SJCRH30 (cell line): ENCODE measurements at places on chromosomes 4 and X. TPM values are rescaled to one million over a fixed set of nuclear protein-coding genes. Genes with fewer than 3 reads are reported as not detected.

Gene GC
- not detected in 2 replicates for total RNA-seq

Gene CLNK
- not detected in 2 replicates for total RNA-seq

GRCh38 chr4:73855406-73855805 is 2.3 kb downstream of the PF4V1 start:
- no peak overlapping the region for H3K4me3 ChIP-seq
- DNase-seq = no peak
- H3K36me3 ChIP-seq = no peaks in the 10 kb centered on the region

GRCh38 chr4:108203377-108203776 is 34.6 kb upstream of the LEF1 start:
- H3K4me1 ChIP-seq = no peaks in the 10 kb centered on the region
- no peaks in the 10 kb centered on the region for H3K27me3 ChIP-seq
- H3K36me3 ChIP-seq = no peaks in the 10 kb centered on the region
- no peak overlapping the region for H3K27ac ChIP-seq

Gene C4orf36
- 0.75 TPM in 1 of 2 replicates, not detected in the other for total RNA-seq

GRCh38 chrX:40973619-40974018 is 111.6 kb upstream of the USP9X start:
- H3K36me3 ChIP-seq = no peaks in the 10 kb centered on the region
- no peaks in the 10 kb centered on the region for H3K4me1 ChIP-seq
- no peaks in the 10 kb centered on the region for H3K27me3 ChIP-seq
- H3K4me3 ChIP-seq = no peak overlapping the region

DNA sequence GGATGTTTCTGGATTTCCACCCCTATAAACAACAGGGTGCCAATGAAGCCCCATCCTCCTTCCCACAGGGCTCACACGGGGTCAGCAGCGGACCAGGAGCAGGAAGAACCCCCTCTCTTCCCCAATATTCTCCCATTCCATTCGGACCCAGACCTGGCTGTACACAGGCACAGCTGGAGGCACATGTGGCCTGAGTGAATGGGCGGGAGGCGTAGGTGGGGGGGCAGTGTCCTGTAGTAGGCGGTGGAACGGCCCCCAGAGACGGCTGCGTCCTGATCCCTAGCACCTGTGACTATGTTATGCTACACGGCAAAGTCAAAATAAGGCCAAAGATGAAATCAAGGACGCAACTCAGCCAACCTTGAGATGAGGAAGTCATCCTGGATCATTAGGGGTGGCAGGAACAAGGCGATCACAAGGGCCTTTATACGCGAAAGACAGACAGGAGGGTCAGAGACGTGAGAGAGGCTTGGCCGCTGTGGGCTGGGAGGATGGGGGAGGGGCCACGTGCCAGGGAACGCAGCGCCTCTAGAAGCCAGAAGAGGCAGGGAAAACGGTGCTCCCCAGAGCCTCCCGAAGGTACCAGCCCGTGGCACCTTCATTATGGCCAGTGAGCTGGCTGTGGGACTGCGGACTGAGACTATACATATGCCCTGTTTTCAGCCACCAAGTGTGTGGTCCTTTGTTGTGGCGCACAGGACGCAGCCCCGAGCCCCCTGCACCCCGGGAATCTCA is 75.6 kb downstream of the WFS1 start:
- peaks cover 29% of the 10 kb centered on the region for H3K27me3 ChIP-seq
- H3K4me1 ChIP-seq = no peaks in the 10 kb centered on the region
- no peak for DNase-seq
- no peak overlapping the region for H3K27ac ChIP-seq

Gene CT55
- 0.08 and 0.40 TPM in 2 replicates for total RNA-seq

DNA sequence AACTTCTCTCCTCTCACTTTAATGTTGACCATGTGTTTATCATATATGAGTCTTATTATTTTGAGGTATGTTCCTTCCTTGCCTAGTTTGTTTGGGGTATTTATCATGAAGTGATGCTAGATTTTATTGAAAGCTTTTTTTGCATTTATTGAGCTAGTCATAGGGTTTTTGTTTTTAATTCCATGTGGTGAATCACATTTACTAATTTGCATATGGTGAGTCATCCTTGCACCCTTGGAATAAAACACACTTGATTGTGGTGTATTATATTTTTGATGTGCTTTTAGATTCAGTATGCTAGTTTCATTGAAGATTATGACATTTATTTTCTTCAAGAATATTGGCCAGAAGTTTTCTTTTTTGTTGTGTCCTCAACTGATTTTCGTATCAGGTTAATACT is 464.6 kb downstream of the PCDH18 start:
- H3K27me3 ChIP-seq = no peaks in the 10 kb centered on the region
- H3K27ac ChIP-seq = no peak overlapping the region
- H3K36me3 ChIP-seq = no peaks in the 10 kb centered on the region
- no peaks in the 10 kb centered on the region for H3K4me1 ChIP-seq
- no peak for DNase-seq

- H3K27me3 ChIP-seq = no peaks in the 10 kb centered on the region
- no peaks in the 10 kb centered on the region for H3K36me3 ChIP-seq
- no peak for DNase-seq
Observed at GRCh38 chr4:87738483-87738882, 60.9 kb upstream of the IBSP start.

- no peak for DNase-seq
- H3K27ac ChIP-seq = no peak overlapping the region
- H3K36me3 ChIP-seq = no peaks in the 10 kb centered on the region
- no peaks in the 10 kb centered on the region for H3K27me3 ChIP-seq
- H3K4me1 ChIP-seq = peaks cover 22% of the 10 kb centered on the region
- H3K4me3 ChIP-seq = no peak overlapping the region
Observed at GRCh38 chr4:111274486-111274885, 651.6 kb upstream of the PITX2 start.

GRCh38 chr4:144480068-144480467 is 165.9 kb upstream of the HHIP start:
- H3K27me3 ChIP-seq = no peaks in the 10 kb centered on the region
